Stimulated activated CD8-positive, alpha-beta memory T cell treated with anti-CD3 and anti-CD28 coated beads, Interleukin-7, amount 100 ng/mL, for 4 hours (primary cell): ENCODE measurements at places on chromosomes 2 and 18.

GRCh38 chr2:235230821-235231601 is 262.8 kb upstream of the AGAP1 start:
- DNase-seq = no peak

DNA sequence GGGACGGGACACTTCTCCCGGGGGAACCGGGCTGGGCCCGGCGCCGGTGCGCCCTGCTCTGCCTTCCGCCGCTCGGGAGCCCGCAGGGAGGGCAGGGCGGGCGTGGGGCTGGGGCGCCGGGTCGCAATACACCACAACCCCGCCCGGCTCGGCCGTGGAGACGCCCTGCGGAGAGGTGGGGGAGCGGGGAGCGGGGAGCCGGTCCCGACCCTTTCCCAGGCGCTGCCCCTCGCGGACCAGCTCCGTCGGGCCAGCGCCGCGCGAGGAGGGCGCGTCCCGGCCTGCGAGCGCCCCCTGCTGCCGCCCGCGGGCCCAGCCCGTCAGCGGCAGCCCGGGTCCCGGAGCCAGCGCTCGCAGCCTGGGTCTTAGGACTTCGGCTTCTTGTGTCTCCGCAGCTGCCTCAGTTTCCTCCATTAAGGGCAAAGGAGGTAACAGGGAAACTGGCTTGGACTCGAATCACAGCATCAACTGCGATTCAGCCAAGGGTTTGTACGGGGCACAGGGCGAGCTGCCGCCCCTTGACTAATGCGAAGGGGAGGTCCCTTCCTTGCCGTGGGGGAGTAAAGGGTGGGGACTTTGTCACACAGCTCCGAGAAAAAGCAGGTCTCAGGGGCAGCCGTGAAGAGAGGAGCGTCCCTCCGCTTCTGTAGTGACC is 635 bp upstream of the ADRA2B start:
- peak; percentile 47 for DNase-seq

GRCh38 chr2:108925286-108925685 is 63.7 kb downstream of the EDAR start:
- no peak for DNase-seq

GRCh38 chr18:26869640-26870039 is 4.1 kb upstream of the AQP4 start:
- DNase-seq = no peak

DNA sequence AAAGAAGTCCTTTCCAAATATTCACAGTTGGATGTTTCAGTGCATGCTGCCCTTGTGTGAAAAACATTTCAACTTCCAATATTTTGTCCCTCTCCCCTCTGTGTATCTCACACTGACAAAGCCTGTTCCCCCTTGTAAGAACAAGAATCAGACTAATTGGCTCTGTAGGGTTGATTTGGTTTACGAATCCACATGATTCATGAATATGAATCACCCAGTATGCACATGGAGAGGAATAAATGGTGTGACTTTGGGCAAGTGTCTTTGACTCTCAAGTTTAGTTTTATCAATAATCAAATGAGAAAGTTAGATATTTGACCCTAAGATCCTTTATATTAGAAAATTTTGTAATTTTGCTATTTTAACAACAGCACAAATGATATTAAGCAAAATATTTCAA is 9.3 kb upstream of the CDH20 start:
- no peak for DNase-seq
